ENCODE measurements at places on chromosomes 2 and 18. TPM values are rescaled to one million over a fixed set of nuclear protein-coding genes. Genes with fewer than 3 reads are reported as not detected.

The KCNG2 gene
- total RNA-seq = not detected

The ALPI gene
- total RNA-seq = not detected

The SP9 gene
- not detected for total RNA-seq

The EGR4 gene
- total RNA-seq = not detected

The MARCHF7 gene
- total RNA-seq = 103 TPM

The IL36RN gene
- 8.4 TPM for total RNA-seq

The SCN1A gene
- total RNA-seq = not detected

The RAD51AP2 gene
- 0.24 TPM for total RNA-seq

The KIAA2012 gene
- not detected for total RNA-seq

The LHCGR gene
- not detected for total RNA-seq

The GKN1 gene
- total RNA-seq = not detected

The CDH2 gene
- total RNA-seq = under 0.01 TPM

The GPR45 gene
- total RNA-seq = not detected

The STON1 gene
- 0.21 TPM for total RNA-seq

The PCARE gene
- total RNA-seq = not detected

The CASP8 gene
- total RNA-seq = 35.6 TPM

The SLC5A7 gene
- not detected for total RNA-seq

The RESP18 gene
- not detected for total RNA-seq

The SPATA3 gene
- total RNA-seq = not detected

The DNAH6 gene
- total RNA-seq = under 0.01 TPM

The NTSR2 gene
- not detected for total RNA-seq

The SAG gene
- not detected for total RNA-seq

The SH3BP4 gene
- 32.8 TPM for total RNA-seq

The OTX1 gene
- total RNA-seq = 4.3 TPM

The STAT4 gene
- total RNA-seq = 13.6 TPM

The CNTNAP5 gene
- not detected for total RNA-seq

The COL6A3 gene
- total RNA-seq = 0.72 TPM

The TMEM214 gene
- 15.4 TPM for total RNA-seq

The VSNL1 gene
- total RNA-seq = 8.7 TPM

The MAB21L4 gene
- 3.4 TPM for total RNA-seq

The UGT1A10 gene
- total RNA-seq = not detected

The SP140L gene
- 3.6 TPM for total RNA-seq

Measured in tracheal epithelial cell (primary cell).